Pulmonary artery endothelial cell (primary cell): ENCODE measurements at places on chromosomes 3 and 15. TPM values are rescaled to one million over a fixed set of nuclear protein-coding genes. Genes with fewer than 3 reads are reported as not detected.

DUOXA2 gene
- total RNA-seq: not detected in 2 replicates

RAP2B gene
- 44.1 and 54.0 TPM in 2 replicates for total RNA-seq

PP2D1 gene
- total RNA-seq: not detected in 2 replicates

CCDC12 gene
- 38.6 and 40.5 TPM in 2 replicates for total RNA-seq

ACKR4 gene
- total RNA-seq: 4.4 and 7.7 TPM in 2 replicates
